ENCODE measurements at places on chromosomes 4 and X. TPM values are rescaled to one million over a fixed set of nuclear protein-coding genes. Genes with fewer than 3 reads are reported as not detected.

- DNase-seq, result no peak
These were observed 11.6 kb downstream of the FRMPD4 start for GRCh38 chrX:12149670-12150407.

- no peak for DNase-seq
These were observed 41.6 kb upstream of the NKRF start for GRCh38 chrX:119647552-119648420.

PRR32 gene
- total RNA-seq, result not detected

GRCh38 chrX:21943460-21944135 lies 3.1 kb downstream of the SMS start:
- no peak for DNase-seq

DNA sequence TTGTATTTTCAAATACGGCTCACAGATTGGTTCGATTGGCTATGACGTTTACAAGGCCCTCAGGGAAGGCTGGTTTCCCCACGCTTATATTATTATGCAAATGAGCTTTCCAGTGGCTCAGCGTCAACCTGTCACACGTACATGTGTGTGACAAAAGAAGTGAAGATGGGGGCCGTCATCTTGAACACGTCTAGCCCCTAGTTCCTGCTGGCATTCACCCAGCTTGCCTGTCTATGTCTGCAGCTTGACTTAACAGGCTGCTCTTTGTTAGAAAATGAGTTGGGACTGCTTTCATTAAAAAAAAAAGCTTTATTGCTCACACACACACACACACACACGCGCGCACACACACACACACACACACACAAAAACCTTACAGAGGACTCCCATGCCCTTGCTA lies 283.6 kb upstream of the CTSO start:
- no peak for DNase-seq

HTN1 gene
- total RNA-seq, result not detected

DNA sequence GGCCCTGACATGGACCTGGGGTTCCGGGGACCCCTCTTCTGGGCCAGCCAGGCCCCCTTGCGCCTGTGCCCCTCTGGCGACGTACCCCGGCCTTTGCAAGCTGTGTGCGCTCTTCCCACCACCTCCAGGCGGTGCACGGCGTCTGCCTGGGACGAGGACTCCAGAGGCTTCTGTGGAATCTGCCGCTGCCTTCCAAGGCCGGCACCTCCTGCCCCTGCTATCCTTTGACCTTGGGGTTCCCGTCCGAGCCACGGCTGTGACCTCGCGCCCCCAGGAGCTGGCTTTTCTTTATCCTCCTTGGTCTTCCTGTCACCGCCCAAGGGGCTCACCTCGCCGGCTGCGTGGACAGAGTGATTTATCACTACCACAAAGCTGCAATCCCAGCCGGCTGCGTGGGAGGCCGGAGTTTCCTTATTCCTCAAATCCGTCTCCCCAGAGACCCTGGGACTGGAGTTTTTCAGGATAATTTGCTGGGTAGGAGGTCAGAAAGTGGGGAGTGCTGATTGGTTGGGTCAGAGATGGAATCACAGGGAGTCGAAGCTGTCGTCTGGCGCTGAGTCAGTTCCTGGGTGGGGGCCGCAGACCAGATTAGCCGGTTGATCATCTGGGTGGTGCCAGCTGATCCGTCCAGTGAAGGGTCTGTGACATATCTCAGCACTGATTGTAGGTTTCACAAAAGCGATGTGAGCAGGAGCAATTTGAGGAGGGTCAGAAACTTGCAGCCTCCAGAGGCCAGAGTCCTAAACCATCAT lies 19.8 kb upstream of the PLCXD1 start:
- no peak for DNase-seq

MEPE gene
- total RNA-seq, result 0.16 TPM

GRCh38 chr4:116539744-116540143 lies 545.6 kb downstream of the TRAM1L1 start:
- DNase-seq, result no peak

AMOT gene
- total RNA-seq, result 10.8 TPM

DNA sequence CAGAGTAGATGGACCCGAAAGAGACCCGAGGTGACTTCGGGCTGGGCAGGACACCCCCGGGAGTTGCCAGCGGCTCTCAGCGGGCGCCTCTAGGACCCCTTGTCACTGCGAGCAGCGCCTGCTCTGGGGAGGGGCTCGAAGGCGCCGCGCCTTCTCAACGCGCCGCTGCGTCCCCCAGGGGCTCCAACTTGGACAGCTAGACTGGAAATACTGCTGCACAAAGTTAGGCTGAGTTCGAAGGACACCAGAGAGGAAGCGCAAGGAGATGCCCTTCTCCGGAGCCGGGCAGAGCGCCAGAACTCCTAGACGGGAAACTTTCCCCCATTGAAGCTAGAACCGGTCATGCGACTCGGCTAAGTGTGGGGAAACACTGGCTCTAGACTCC lies 493 bp upstream of the KCNIP4 start:
- DNase-seq, result no peak

ADH1C gene
- not detected for total RNA-seq
